ENCODE measurements at places on chromosomes 4 and X. TPM values are rescaled to one million over a fixed set of nuclear protein-coding genes. Genes with fewer than 3 reads are reported as not detected.

- DNase-seq, result no peak
These were observed 117.1 kb downstream of the UNC5C start for GRCh38 chr4:95431678-95432077.

Gene EXOC1L
- not detected for total RNA-seq

GRCh38 chrX:18885328-18886004 lies 98.4 kb downstream of the PHKA2 start:
- DNase-seq, result no peak

DNA sequence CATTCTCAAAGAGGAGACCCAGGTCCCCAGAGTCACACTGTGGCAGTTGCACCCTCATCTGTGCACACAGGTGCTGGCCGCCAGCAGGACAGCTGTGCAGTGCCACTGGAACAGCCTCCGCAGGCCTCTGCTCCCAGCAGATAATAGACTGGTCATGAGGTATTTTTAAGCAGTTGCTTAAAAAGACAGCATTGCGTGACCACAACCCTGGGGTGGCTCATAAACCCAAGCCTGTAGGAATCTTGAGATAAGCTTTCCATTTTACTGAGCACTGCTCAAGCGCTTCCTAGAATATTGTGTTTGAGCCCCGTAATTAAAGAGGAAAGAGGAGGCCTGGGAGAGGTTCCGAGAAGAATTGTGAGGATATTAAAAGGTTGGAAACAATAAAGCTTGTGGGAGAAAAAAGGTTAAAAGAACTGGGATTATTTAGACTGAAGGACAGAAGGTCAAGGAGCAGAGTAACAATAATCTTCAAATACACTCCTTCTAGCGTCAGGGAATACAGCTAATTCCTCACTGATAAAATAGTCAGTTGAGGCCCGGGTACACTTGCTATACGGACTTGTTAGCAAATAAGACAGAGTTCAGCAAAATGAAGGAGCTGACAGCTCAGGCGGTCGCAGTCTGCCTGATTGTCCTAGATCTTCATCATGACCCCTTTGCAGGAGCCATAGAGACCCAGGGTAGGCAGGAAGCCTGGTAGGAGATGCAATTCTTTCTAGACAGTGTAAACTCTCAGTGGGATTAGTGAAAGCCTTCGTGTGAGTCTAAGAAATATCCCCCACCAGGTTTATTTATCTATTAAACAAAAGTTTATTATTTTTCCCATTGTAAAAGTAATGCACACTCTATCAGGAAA lies 86.2 kb upstream of the KIT start:
- DNase-seq, result no peak

DNA sequence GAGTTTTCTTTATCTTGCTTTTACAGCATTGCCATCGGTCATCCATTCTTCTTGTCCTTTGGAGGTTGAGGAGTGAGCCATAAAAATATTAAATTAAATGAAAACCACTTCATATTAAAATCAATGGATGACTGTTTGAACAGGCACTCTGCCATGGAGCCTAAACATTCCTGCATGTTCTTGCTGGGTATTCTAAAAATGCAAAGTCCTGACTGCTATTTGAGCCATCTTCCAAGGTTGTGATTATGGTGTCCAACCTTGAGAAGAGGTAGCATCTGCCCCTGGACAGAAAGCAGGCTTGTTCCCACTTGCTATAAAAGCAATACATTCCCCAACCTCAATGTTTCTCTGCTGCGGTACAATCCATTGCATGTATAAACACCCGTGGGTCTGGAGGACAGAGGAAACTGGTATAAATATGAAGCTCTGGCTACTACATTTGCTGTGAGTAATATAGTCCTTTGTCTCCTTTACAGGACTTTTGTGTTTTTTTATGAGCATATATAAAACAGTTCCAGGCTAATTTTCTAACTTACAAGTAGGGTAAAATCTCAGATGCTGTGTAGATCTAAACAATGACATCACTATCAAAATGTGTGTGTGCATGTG lies 70.9 kb upstream of the FAT4 start:
- peak; percentile 51 for DNase-seq

DNA sequence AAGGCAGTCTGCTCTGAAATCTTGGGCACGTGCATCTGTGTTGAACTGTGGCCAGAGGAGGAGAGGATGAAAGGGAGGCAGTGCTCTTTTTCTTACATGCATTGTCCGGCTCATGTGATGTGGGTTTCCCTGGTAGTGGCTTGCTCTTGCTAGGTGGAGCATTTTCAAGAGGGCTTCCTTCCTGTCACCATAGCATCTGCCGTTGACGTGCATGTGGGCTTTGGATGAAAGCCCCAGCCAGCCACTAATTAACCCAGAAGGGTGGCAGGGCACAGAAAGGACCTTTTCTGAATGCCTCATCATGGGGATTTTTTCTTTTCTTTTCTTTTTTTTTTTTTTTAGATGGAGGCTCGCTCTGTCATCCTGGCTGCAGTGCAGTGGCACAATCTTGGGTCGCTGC lies 121.3 kb downstream of the GPR143 start:
- no peak for DNase-seq

DNA sequence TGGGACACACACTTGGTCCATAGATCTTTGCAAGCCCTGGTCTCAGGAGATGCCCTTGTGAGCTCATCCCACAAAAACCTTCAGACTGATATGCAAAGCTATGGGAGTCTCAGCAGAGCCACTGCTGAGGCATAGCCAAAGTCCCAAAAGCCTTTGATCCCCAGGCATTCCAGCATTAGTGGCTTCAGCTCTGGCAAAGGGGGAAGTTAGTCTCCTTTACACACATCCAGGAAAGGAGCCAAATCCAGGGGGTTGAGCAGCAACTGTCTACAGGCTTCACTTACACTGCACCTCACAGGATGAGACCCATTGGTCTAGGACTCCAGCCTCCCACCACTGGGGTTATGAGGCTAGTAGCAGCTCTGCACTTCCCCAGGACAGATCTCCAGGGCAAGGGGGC lies 14.0 kb downstream of the PF4 start:
- no peak for DNase-seq

- DNase-seq, result no peak
These were observed 191.1 kb upstream of the TBL1X start for GRCh38 chrX:9273744-9274143.

GRCh38 chrX:32267796-32268195 lies 943.6 kb downstream of the DMD start:
- DNase-seq, result no peak

Gene SSX2B
- total RNA-seq, result not detected

Gene GASK1B
- total RNA-seq, result 27.2 TPM

Gene TCEAL2
- total RNA-seq, result not detected

- DNase-seq, result no peak
These were observed at the start of gene MTMR1 for GRCh38 chrX:150692831-150693724. Gene MTMR1 (plus strand): TSS chrX:150693396. CDS start chrX:150693531, 135 bp downstream.

DNA sequence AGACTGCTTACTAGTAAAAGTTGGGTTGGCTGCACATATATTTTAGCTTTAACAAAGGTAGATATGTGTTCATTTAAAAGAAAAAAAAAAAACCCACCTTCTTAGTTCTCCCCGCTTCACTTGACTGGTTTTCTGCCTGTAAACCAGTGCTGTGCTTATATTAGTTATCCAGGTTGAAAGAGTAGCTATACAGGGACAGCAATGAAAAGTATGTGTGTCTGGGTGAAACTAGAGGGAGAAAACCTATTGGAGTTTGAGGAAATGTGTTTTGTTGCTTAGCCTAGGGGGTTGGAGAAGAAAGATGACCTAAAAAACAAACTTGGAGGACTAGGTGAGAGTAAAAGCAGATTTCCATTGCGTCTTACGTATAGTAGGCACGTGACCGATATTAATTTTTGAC lies 4.5 kb downstream of the JADE1 start:
- DNase-seq, result no peak

Gene ERAS
- total RNA-seq, result not detected

GRCh38 chr4:68129793-68130192 lies at the start of gene TMPRSS11F:
Gene TMPRSS11F (minus strand): TSS chr4:68129869. CDS start chr4:68129820, 49 bp downstream.
- DNase-seq, result peak; percentile 83

- DNase-seq, result no peak
These were observed 25.6 kb upstream of the GPR78 start for GRCh38 chr4:8554555-8555100.

- peak; percentile 2 for DNase-seq
These were observed 41.7 kb downstream of the MAGEC1 start for GRCh38 chrX:141945426-141945825.

GRCh38 chrX:2301901-2302300 lies 198.9 kb downstream of the DHRSX start:
- no peak for DNase-seq

Gene SCFD2
- total RNA-seq, result 21.5 TPM

DNA sequence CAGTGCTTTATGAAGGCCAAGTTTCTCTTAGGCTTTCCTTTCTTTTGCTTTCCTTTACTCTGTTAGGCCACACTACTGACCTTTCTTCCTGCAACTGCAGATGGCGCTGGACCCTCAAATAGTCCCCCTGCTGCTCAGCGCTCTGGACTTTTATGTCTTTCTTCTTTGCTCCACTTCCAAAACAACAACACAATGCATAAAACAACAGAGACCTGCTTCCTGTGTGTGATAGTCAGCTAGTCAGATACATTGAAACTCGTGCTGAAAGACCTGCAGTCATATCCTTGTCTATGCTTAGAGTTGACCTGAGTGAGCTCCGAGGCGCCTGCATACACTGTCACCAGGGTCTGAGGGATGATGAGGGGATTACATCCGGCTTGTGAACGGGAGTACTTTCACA lies 108.9 kb upstream of the TEX13D start:
- DNase-seq, result no peak

Gene PHOX2B
- not detected for total RNA-seq

Gene CHRDL1
- not detected for total RNA-seq

GRCh38 chr4:6155996-6156750 lies 44.2 kb downstream of the JAKMIP1 start:
- no peak for DNase-seq

DNA sequence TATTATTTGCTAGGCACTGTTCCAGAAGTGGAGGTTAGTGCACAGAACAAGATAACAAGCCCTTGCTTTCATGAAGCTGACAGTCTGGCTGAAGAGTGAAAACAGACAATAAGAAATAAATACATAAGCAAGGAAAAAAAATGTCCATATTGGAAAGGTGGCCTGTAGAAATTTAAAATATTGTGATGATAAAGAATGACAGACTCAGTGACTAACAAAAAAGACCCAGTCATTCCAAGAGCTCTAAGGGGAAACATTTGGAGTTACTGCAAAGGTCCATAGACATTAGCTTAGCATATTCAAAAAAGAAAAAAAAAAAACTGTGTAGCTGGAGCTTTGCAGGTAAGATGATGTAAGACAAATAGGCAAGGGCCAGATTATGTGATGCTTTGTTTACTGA lies 1.0 kb upstream of the ANTXR2 start:
- DNase-seq, result no peak

- DNase-seq, result no peak
These were observed 34.0 kb upstream of the PACRGL start for GRCh38 chr4:20666012-20666860.

GRCh38 chr4:168634276-168634802 lies 137.5 kb downstream of the PALLD start:
- DNase-seq, result peak; percentile 85

GRCh38 chr4:25667931-25668557 lies 12.4 kb downstream of the SLC34A2 start:
- no peak for DNase-seq

DNA sequence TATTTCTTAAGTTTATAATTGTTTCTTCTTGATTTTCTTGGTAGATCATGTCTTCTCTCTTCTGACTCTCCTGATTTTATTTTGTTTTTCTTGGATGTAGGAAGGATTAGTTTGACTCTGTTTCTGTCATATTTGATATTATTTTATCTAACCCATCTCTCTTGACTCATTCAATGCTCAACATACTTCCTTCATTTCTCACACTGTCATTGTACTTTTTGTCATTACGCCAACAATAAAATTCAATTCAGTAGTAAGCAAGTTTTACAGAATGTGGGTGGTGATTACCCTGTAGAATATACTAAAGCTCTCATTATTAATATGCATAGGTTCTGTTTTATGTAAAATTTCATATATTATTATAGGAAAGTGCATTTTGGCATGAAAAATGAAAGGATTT lies 1303.0 kb upstream of the AGA start:
- DNase-seq, result no peak

DNA sequence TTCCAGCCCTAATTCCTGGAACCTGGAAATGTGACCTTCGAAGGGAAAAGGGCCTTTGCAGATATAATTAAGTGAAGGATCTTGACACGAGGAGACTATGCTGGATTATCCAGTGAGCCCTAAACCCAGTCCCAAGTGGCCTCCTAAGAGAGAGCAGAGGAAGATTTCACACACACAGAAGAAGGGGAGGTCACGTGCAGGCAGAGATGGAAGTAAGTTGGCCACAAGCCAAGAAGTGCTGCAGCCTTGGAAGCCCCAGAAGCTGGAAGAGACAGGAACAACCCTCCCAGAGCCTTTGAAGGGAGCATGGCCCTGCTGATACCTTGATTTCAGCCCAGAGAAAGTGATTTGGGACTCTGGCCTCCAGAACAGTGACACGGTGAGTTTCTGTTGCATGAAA lies 51.9 kb downstream of the EVC2 start:
- DNase-seq, result no peak

DNA sequence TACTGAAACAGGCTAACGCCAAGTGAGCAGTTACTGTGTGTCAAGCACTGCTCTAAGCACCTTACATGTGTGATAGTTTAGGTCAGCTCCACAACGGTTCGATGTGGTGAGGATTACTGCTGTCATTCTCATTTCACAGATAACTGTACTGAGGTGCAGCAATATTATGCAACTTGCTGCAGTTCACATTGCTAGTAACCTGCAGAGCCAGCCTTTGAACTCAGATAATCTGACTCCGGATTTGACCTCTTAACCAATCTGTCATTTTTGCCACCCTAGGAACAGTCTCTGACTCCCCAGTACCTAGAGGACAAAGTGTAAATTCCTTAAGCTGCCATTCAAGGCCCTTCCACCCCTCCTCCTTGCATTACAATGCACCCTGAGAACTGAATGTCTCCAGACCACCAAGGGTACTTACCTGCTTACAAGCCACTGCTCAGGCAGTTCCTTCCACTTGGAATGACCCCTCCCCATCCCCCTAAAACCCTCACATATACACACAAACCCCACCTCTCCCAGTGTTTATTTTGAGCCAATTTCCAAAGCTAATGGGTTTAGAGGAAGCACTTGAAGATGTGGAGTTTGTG lies 24.9 kb downstream of the EFNB1 start:
- no peak for DNase-seq

Data from mammary epithelial cell (primary cell).